Activated T-cell treated with anti-CD3 and anti-CD28 coated beads for 4 hours (primary cell): ENCODE measurements at places on chromosomes 11 and 22.

- no peak for DNase-seq
Measured at GRCh38 chr22:42929838-42930155, 72.7 kb upstream of the ARFGAP3 start.

DNA sequence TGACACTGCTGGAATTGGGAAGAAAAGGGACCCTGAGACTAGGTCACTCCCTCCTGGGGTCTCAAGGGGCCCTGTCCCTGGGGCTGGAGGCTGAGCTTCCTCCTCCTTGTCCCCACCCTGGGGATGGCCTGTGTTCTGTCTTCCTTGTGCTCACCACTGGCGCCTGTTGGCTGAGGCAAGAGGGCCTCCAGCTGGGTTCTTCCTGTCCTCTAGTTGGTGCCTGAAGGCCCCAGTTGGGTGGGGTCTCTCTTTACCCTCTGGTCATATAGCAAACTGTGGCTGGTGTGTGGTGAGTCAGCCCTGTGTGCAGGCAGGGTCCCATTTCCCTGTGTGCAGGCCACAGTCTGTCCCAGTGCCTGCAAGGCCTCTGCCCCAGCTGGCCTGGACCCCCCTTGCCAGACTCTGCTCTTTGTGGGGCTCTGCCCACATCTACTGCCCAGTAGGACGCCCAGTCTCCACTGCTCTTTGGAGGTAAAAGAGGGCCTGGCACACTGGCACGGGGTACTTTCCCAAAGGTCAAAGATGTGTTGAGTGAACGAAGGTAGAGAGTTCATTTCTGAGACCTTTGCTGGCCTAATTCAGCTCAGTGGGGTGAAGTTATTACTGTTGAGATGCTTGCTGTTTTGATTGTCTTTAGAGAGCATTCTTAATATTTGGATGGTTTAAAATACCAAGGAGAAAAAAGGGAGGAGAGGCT, 55.1 kb upstream of the CLDN5 start:
- no peak for DNase-seq

DNA sequence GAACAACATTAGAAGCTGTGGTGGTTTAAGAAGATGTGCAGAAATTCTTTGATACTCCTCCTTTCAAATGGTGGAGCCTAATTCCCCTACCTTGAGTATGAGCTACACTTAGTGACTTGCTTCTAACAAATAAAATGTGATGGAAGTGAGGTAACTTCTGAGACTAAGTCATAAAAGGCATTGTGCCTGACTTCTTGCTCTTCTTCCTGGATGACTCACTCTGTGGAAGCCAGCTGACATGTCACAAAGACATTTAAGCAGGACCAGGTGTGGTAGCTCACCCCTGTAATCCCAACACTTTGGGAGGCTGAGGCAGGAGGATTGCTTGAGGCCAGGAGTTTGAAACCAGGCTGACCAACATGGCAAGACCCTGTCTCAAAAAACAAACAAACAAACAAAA, 3.9 kb upstream of the PLA2G3 start:
- DNase-seq: no peak

- no peak for DNase-seq
Measured at GRCh38 chr11:61541598-61541997, 33.0 kb downstream of the LRRC10B start.

GRCh38 chr22:17098379-17098819, 13.6 kb downstream of the IL17RA start:
- DNase-seq: no peak

DNA sequence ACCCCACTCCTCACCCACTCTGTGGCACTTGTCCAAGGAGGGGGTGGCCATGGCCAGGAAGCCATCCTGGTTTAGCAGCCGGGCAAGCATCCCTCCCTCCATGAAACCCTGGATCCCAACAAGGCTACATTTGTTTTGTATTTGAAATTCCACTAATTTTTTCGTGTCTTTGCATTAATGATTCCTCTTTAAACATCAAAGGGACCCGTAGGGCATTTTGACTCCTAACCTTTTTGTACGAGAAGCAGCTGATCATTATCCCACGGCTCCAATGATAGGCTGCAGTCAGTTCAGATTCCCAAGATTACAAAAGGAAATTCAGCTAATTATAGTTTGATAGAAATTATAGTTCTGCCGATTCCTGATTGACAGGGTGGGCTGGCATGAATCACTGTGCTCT, 10.7 kb downstream of the MYEOV start:
- no peak for DNase-seq

GRCh38 chr11:100753172-100753543, 66.1 kb downstream of the ARHGAP42 start:
- DNase-seq: no peak

DNA sequence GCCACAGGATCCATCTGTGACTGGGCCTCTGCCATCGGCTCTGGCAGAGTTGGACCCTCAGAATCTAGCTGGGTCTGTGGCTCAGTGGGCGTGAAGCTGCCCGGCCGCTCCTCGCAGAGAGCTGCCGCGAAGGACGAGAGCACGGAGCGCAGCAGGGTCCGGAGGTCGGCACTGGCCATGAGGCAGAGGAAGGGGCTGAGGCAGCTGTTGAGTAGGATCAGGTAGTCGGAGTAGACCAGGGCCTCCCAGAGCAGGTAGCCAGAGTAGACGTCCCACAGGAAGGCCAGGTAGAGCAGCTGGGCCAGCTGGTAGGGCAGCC, 912 bp downstream of the GPR152 start:
- no peak for DNase-seq

DNA sequence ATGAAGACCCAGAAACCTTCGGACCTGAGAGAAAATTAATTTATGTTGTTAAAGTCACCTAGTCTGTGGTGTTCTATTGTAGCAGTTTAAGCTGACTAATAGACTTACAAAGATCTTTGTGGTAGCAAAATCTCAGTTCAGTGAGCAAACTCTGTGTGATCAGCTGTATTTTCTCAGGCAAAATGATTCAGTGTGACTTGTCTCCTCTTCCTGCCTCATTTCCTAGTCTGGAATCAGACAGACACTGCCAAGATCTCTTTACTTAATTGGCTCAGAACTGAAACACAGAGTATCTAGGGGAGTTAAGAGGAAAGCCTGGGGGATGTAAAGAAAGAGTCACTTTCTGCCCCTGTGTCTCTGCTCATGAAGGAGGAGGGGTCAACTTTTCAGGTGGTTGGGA, 564.7 kb downstream of the KCNA4 start:
- DNase-seq: no peak

DNA sequence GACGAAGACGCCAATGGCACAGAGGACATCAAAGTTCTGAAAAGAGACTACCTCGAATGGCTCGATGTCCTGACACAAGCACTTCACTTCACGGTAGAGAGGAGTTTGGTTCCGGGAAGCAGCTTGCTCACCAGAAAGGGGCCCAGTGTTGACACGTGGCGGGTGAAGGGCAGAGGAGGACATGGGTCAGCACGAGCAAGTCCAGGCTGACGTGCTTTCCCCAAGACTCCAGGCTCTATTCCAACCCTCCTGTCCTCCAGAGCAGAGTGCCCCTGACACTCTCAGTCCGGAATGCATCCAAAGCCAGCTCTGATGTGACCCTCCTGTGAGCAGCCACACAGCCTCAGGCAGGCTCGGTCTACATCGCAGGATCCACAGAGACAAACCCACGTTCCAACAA, 77.5 kb upstream of the BID start:
- DNase-seq: no peak

DNA sequence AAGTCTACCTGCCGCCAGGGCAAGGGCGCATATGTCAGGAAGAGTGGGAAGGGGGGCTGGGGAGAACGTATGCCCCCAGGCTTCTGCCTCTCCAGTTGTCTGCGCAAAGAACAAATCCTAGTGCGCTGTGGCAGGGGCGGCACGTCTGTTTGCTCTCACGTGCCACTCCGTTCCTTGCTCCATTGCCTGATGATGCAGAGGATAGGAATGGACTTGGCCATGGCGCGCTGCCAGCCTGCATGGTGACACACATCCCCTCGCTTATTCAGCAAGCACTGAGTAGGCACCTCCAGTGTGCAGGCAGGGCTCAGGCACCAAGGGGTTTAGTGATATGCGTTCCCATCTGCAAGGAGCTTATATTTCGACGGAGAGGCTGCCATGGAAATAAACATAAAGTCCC, 45.4 kb upstream of the SLC22A12 start:
- DNase-seq: no peak

DNA sequence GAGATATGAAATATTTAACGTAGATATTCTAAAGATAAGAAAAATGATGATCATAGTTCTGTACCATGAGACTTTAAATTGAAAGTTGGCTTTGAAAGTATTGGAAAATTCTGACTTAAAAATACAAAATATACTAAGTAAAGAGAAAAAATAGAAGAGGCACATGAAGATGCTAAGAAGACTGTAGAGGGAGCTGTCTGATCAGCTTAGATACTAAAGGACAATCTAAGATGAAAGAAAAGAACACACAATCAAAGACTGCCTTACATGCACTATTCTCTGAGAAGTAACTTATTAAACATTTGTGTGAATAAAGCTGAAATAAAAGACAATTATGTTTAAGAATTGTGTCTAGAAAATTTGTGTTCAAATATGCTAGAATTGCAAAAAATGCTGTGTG, 55.1 kb downstream of the RBMXL2 start:
- DNase-seq: no peak

DNA sequence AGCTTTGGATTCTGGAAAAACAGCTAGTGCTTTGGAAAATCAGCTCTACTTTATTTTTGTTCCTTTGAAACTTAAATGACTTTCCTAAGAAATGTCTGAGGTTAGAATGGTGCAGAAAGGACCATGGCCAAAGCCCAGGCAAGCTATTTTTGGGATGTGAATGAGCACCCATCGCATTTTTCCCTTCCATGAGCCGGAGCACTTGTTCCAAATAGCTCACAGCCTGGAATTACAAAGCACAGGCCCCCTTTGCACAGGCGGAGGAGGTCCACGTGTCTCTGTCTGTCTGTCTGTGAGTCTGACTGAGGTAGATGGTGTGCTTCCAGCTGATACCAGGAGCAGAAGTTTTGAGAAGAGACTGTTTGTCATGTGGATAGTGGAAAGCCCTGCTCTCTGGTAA, 50.7 kb downstream of the MICAL2 start:
- no peak for DNase-seq

DNA sequence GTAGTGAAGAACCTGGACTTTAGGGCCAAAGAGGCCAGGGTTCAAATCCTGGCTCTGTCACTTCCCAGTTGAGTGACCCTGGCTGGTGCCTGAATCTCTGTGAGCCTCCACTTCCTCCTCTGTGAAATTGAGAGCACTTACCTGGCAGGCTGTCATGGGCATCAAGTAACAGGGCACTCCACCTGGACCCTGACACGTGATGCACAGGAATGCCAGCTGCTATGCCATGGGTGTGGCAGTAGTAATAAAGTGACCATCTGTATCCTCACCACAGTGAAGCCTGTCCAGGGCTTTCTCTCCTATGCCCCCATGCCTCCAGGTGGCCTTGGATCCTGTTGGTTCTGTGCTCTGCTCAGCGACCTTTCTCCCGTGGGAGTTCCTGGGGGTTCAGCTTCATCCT, 29.8 kb upstream of the PPP6R3 start:
- no peak for DNase-seq

DNA sequence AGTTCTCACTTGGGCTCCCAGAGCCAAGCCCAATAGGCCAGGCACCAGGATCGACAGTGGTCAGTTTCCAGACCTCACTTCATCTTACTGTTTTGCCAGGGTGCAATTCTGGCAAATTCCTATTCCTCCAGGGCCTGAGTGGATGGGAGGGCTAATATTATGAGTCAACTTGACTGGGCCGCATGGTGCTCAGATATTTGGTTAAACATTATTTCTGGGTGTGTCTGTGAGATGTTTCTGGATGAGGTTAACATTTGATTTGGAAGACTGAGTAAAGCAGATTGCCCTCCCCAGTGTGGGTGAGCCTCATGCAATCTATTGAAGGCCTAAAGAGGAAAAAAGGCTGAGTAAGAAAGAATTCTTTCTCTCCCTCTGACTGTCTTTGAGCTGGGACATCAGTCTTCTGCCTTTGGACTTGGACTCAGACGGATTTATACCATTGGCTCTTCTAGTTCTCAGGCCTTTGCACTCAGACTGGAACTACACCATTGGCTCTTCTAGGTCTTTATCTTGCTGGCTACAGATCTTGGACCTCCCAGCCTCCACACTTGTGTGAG, 132.9 kb upstream of the ZBED5 start:
- no peak for DNase-seq
